Activated CD8-positive, alpha-beta memory T cell treated with anti-CD3 and anti-CD28 coated beads for 48 hours (primary cell): ENCODE measurements at places on chromosomes 16 and 17.

DNA sequence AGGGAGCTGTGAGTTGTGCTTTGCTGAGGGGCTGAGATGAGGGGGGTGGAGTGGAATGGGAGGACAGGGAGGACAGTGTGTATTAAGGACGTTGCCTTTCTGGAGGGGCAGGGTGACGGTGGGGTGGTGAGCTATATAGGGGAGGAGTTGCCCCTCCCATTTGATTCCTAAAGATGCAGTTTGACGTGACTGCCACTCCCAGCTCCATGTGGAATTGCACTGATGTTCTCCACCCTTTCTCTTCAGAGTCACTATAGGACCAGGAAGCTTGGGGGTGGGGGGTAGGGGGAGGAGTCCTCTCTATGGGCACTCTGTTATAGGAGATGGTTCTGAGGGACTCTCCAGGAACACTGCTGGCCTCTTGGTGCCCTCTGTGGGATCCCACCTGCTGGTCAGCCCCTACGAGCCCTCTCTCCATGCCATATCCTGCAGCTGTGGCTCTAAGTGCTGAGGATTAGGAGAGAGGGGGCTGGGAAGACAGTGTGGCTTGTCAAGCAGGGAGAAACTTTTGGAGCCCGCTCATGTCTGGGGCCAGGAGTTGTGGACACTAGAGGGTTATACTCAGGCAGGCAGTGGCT lies 3.8 kb upstream of the NGFR start:
- DNase-seq = no peak

- DNase-seq = no peak
Observed at GRCh38 chr16:4607841-4608703, 6.6 kb downstream of the UBALD1 start.

DNA sequence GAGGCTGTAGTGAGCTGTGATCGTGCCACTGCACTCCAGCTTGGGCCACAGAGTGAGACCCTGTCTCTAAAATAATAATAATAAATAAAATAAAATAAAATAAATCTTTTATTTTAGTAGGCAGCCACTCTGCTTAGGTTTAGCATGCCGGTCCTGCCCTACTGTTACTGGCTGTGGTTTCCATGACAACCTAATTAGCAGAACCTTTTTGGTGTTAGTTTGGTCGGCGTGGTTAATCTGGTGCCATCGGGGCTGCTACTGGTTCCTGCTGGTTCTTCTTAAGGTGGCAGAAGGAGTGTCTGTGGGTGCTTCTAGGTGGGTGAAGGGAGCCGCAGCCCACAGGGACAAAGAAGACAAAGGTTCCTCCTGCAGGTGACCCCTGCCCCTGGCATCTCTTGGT lies 37.8 kb upstream of the CBX4 start:
- DNase-seq = no peak

- DNase-seq = no peak
Observed at GRCh38 chr16:66266436-66267291, 99.8 kb upstream of the CDH5 start.

DNA sequence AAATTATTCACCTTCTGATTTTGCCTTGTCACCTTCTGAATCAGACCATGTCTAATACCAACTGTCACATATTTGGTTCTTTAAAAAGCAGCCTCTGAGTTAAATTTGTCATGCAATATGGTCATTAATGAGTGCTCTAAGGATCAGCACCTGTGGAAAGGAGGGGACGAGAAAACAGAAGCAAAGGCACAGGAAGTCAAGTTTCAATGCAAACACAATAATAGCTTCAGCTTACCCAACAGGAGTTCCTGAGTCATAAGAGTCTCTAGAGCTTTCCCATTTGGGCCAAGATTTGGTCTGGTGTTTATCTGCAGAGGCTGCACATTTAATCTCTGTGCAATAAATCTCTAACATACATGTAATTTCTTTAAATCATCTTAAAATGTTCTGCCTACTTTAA lies 889.8 kb downstream of the CDH8 start:
- no peak for DNase-seq

GRCh38 chr17:376936-377863 lies 24.6 kb upstream of the RPH3AL start:
- DNase-seq = no peak

DNA sequence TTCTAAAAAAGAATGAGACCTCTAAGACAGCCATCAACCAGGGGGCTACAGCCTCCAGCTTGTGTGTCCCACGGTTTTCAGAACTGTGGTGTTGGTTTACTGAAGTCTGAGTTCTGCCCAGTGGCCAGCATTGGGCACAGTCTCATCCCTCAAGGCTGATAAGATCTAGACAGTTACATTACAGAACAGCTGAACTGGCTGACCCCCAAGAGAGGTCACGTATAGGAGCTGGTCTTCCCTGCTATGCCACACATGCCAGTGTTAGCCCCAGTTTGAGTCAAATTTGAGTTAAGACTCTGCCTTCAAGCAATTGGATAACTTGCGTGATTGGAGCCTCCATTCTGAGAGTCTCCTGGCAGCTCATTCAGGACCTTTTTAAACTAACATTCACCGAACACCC lies 14.8 kb upstream of the NUP93 start:
- DNase-seq = no peak

GRCh38 chr17:82092628-82092994 lies 5.4 kb downstream of the FASN start:
- DNase-seq = no peak

DNA sequence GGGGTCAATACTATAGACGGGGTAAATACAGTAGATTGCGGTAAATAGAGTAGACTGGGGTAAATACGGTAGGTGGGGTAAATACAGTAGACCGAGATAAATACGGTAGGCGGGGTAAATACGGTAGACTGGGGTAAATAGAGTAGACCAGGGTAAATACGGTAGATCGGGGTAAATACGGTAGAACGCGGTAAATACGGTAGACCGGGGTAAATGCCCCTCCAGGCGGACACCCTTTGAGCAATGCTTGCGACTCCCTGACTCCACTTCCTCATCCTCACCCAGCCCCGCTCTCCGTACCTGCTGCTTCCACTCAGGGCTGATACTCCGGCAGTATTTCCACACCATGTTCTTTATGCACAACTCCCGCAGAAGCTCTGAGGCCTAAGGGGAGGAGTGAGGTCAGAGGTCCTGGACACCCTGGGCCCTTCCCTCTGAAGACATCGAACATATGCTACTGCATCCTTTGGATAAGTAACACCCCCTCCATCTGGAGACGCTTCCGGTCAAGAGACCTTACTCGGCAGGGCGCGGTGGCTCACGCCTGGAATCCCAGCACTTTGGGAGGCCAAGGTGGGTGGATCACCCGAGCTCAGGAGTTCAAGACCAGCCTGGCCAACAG lies 13.3 kb upstream of the CRK start:
- DNase-seq = no peak

DNA sequence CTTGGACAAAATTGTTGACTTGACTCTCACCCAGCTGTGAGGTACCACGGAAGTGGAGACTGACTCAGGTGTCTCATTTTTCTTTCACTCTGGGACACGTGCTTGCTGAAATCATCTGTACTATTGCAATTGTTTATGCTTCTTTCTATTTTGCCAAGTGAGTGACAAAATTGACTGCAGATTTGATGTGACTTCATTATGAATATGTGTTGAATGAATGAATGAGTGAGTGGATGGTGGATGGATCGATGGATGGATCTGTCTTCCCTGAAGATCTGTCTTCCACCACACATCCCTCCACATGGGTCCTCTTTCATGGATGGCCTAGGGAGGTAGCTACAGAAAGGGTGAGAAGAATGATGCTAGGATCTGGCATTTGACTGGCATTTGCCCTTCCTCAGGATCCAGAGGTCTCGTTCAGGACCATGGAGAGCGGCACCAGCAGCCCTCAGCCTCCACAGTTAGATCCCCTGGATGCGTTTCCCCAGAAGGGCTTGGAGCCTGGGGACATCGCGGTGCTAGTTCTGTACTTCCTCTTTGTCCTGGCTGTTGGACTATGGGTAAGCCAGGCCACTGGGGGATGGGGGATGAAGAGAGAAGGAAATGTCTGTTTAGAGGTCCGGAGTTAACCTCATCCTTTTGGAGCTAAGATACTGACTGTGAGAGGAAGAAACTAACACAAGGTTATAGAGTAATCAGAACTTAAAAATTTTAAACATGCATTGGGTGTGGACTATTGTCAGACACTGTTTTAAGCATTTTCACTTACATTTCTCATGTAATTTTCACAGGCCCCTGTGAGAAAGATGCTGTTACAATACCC lies 12.7 kb downstream of the SLC5A11 start:
- peak; percentile 22 for DNase-seq

DNA sequence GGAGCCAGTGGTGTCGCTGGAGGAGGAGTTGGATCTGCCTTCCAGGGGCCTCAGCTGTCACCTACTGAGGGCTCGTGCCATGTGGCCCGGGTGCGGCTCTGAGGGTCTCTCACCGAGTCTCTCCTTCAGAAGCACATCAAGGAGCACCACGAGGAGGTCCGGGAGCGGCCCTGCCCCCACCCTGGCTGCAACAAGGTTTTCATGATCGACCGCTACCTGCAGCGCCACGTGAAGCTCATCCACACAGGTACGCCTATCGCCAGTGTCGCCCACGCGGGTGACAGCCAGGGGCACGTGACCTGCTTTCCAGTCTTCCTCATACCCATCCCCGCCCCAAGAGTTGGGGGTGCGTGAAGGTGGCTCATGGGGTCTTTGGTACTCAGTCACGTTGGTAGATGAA lies 12.5 kb downstream of the ZNF276 start:
- no peak for DNase-seq

GRCh38 chr17:80871341-80871740 lies 120.3 kb upstream of the CHMP6 start:
- DNase-seq = no peak

DNA sequence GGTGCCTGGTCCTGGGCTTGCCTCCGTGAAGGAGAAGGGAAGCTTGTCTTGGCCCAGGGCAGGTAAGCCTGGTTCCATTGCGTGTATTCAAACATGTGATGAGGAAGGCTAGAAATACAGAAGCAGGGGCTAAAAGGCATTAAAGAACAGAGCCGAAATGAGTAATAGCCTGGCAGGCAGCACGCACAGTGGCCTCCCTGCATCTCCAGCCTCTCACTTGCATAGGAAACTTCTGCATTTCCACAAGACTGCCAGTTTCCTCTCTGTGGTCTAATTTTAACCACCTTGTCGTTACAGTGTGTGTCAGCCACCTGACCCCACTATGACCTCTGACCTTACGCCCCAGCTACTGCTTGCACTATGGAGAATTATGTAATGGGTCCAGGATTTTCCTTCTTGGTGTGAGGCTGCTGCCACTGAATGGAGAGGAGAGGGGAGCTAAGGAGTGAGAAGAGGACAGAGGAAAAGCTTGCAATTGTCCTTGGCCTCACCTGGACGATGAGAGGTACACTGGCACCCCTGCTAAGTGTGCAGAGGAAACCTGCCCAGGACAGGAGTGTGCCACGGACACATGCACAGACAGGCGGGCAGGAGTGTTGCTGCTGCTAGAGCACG lies 32.8 kb downstream of the HIC1 start:
- no peak for DNase-seq

GRCh38 chr17:50265690-50266315 lies 8.5 kb upstream of the TMEM92 start:
- no peak for DNase-seq

DNA sequence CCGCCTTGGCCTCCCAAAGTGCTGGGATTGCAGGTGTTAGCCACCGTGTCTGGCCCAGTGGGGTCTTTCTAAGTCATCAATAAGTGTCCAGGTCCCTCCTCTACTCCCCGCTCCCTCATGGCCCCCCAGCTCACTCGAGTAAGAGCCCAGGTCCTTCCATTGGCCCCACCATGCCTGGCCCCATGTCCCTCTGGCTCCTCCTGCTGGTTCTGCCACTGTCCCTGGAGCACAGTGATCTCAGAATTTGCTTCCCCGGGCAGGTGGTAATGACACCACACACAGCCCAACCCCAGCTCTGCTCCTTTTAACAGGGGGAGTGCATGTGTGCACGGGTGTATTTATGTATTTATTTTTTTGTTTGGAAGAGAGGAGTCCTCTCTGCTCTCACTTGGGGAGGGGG lies 19.6 kb downstream of the MGAT5B start:
- DNase-seq = no peak

DNA sequence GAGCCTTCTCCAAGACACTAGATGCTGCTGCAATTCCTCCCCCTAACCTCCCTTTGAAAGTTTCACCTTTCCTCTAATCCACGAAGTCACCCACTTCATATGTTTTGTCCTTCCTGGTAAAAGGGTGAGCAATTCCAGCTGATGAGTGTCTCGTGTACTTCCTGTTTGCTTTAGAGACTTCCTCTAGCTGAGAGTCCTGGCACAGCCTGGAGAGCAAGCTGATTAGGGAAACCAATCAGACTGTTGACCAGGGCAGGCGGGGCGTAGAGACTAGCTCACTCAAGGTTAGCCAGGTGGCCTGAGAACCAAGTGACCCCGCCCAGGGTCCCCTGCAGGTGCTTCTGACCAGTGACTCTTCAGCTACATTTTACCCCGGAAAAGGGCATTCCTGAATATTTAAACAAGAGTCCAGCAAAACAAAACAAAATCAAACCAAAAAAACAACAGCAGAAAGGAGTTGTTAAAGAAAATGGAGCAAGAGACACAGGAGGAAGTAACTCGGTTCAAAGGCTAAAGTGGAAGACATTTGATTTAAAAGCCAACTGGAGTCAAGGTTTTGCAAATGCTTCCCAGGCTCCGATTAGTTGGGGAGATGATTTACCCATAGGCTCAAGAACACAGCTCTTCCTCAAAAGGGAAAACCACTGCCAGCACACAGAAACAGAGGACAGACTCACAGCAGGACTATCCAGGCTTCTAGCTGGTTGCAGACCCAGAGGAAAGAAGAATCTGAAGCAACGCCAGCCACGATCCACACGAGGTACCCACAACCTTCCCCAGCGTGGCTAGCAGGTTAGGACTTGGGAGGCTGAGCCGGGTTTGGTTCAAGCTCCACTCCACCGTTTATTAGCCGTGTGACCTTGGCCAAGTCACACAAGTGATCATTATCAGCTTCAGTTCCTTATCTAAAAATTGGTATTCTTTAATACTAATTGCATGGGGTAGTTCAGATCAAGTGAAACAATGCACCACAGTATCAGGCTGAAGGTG lies 13.4 kb downstream of the HSPB9 start:
- DNase-seq = no peak

DNA sequence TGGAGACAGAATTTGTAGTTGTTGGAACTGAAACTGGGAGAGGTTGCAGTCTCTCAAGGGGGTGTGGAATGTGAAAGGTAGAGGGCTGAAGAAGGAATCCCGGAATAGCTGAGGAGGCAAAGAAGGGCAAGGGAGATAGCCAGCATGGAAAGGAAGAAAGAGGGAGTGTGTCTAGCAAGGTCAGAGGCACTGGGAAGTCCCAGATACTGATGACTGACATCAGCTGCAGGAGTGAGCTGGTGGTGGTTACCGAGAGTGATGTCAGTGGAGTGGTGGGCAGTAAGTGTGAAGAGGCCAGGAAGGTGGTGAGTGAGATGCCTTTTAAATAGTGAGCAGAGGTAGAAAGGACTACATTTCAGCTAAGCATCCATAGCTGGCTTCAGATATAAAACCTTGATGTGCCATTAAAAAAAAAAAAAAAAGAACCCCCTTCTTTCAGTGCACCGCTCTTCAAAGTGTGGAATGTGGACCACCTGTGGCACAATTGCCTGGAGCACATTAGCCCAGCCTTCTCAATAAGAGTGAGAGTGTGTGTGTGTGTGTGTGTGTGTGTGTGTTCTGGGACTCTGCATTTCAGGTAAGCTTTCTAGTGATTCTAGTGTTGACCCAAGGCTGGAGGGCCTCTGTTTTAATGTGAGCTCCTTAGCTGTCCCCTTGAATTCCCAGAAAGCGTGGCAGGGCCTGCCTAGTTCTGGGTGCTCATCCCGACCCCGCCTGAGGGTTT lies 8.5 kb downstream of the PRMT7 start:
- DNase-seq = peak; percentile 23
